ENCODE measurements at places on chromosomes 1 and 21.

- DNase-seq = no peak
These were observed 258 bp downstream of the CCT3 start for GRCh38 chr1:156337888-156338179.

GRCh38 chr1:28781305-28781704 lies 30.7 kb upstream of the OPRD1 start:
- no peak for DNase-seq

GRCh38 chr1:154664331-154665002 lies 56.5 kb upstream of the ADAR start:
- no peak for DNase-seq

- DNase-seq = no peak
These were observed 1.2 kb downstream of the KCTD3 start for GRCh38 chr1:215568299-215568692.

DNA sequence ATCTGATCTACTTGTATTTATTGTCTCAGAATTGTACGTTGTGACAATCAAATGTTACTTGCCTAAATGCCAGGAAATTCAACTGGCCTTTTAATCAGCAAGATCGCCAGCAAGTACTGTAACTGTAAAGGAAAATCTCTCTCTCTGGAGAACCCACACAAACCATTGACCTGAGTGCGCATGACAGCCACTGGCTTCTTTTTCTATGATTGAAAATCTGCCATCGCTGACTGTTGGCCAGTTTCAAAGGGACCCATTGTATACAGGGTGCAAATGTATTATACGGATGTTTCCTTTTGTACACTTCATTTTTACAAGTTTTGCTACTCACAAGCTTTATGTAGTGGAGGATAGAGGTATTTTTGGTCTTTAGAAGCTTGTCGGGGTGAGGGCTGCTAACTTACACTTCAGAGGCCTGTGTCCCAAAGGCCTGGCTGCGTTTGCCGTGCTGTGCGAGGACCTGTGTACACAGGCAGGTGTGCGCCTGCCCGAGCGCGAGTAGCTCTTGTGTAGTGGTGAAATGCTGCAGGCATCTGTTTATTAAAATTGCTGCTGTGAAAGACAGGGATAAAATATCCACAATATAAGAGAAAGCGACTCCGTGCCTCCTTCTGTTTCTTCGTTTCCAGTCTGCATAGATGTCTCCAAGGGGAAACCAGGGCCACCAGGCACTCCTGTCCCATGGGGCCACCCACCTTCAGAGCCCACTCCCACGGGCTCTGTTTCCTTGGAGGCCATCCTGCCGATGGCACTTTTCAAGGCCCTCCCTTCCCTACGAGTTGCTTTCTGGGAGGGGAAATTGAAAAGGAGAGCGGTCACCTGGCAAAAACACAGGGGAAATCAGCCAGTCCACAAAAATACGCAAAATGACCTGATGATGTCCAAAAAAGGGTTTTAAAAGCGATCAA lies 25.3 kb upstream of the TRAPPC10 start:
- DNase-seq = no peak

- DNase-seq = no peak
These were observed 12.1 kb downstream of the CD244 start for GRCh38 chr1:160850541-160850940.

GRCh38 chr1:102047724-102048123 lies 51.0 kb upstream of the OLFM3 start:
- DNase-seq = no peak

GRCh38 chr1:93143769-93144168 lies 36.4 kb downstream of the TMED5 start:
- DNase-seq = no peak

- no peak for DNase-seq
These were observed 14.1 kb downstream of the PEA15 start for GRCh38 chr1:160219062-160219929.

DNA sequence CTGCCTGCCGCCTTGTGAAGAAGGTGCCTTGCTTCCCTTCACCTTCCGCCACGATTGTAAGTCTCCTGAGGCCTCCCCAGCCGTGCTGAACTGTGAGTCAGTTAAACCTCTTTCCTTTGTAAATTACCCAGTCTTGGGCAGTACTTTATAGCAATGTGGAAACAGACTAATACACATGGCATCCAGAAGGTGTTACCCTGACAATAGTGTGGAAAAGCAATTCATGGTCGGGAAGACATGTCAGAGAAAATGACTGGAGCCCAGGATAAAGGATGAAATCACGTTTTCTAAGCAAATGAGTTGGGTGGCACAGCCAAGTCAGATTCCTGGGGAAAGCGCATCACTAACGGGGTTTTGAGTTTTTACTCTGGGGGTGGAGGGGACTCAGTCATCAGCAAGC lies 76.4 kb downstream of the HLCS start:
- no peak for DNase-seq

DNA sequence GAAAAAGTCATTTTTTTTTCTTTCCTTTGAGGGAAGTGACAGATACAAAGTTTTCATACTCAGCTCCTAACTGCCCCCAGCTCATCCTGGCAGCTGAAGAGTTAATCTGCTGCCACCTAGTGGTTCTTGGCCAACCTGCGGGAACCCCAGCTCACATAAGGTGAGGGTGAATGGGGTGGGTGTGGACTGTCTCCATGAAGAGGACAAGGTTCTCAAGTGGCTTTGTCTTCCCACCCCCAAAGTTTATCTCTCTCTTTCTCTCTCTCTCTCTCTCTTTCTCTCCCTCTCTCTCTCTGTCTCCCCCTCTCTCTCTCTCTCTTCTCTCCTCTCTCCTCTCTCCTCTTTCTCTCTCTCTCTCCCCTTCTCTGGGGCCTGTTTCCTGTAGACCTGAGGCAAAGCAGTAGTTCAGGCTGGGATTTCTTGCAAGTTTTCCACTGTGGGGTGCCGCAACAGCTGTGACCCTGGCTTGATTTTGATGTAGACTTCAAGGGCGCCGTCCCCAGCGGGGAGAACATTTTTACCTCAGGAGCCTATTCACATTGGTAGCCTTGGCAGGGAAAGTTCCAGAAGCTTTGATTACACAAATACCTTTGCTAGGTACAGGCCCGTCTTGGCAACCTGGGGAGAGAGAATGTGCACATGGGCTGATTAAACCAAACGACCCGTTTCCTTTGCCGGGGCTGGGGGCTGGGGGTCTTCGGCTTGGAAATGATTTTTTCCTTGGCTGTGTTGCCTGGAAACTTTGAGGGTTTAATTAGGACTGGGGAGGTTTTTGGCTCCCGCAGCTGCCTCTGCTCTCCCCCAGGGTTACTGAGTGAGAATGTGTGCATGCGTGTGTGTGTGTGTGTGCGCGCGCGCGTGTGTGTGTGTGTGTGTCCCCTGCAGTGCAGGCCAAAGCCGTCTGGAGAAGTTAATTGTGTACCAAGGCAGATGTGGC lies 135.9 kb downstream of the TM2D1 start:
- DNase-seq = no peak

- DNase-seq = no peak
These were observed 12.6 kb downstream of the NHLH2 start for GRCh38 chr1:115828101-115829022.

- DNase-seq = no peak
These were observed 4.3 kb upstream of the DPYD start for GRCh38 chr1:97925151-97925550.

GRCh38 chr1:92363401-92363800 lies 64.5 kb downstream of the RPAP2 start:
- no peak for DNase-seq
